Fibroblast of skin of back (primary cell): ENCODE measurements at places on chromosomes 4 and X.

DNA sequence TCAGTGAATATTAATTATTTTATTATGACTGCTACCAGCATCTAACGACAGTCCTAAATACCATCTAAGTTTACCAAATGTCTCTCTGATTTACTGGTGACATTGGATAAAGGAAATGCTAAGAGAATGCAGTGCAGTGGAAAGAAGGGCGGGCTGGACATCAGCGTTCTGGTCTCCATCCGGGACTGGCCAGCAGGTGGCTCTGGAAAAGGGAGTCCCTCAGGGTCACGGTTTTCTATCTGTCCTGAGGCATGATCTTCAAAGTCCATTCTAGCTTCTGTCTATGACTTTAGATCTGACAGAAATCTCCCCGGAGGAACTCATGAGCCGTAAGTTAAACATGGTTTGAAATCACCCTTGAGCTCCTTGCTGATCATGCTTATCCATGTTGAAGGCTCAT is 3.3 kb downstream of the TRIM2 start:
- no peak for DNase-seq

DNA sequence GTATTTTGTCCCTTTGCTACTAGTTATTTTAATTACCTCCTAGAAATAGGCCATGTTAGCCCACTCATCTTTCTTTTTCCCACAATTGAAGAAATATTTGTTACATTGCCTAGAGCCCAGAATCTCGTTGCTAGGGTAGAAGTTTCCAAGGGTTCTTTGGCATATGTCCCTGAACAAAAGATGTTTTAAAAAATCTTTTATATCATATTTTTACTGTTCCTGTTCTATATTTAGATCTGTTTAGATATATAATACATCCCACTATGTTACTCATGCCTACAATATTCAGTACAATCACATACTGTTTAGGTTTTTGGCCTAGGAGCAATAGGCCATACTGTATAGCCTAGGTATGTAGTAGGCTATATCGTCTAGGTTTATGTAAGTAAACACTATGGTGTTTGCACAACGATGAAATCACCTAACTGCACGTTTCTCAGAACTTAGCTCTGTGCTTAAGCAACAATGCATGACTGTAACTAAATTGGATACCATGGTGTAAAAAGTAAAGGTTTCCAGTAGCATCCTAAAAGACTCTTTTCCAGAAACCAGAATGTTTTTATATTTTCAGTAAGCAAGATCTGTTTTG is 236.0 kb upstream of the SLIT2 start:
- DNase-seq = peak; percentile 72

- DNase-seq = no peak
Observed at GRCh38 chrX:44303119-44303518, 40.4 kb downstream of the EFHC2 start.

GRCh38 chr4:138758876-138759553 is 256.6 kb upstream of the NOCT start:
- no peak for DNase-seq

DNA sequence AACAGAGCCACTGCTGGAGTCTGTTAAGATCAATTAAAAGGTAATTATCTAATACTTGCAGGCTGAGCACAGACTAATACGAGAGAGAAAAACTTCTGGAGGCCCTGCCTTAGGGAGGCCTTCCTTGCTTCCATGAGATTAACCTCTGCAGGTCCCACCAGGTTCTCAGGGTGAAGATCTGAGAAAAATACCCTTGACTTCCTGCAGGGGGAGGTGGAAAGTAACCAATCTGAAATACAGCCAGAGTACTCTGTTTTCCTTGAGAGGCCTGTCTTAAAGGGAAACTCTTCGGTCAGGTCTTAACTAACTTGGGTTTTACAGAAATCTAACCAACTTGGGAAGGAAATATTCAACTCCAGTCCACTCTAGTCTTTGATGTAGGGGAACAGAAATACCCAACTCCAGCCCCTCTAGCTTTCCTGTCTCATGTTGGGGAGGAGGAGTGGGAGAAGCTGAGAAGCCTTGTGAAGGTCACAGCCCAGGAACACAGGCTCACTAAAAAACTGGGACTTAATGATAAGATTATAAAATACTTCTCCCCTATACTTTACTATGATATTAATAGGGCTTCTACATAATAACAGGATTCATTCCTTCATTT is 77.1 kb downstream of the TBCK start:
- peak; percentile 56 for DNase-seq

DNA sequence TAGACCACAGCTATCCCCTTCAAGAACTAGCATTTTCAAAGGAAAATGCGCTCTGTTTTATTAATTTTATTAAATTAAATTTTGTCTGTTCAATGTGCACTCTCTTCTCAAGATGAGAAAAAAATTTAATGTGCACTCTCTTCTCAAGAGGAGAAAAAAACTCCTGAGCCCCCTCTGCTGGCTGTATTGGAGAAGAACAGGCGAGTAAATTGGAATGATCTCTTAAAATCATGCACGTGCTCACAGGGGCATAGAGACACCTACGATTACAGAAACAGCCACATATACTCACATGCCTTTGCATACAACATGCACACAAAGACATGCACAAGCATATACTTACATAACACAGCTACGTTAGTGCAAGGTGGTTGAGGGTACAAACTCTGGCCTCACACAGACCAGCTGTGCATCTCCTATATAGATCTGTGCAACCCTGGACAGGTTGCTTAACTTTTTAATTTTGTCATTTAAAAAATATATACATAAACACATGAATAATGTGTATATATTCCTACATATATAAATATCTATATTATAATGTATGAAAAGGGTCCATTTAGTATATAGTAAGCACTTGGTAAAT is 176.2 kb upstream of the CXorf66 start:
- peak; percentile 20 for DNase-seq

DNA sequence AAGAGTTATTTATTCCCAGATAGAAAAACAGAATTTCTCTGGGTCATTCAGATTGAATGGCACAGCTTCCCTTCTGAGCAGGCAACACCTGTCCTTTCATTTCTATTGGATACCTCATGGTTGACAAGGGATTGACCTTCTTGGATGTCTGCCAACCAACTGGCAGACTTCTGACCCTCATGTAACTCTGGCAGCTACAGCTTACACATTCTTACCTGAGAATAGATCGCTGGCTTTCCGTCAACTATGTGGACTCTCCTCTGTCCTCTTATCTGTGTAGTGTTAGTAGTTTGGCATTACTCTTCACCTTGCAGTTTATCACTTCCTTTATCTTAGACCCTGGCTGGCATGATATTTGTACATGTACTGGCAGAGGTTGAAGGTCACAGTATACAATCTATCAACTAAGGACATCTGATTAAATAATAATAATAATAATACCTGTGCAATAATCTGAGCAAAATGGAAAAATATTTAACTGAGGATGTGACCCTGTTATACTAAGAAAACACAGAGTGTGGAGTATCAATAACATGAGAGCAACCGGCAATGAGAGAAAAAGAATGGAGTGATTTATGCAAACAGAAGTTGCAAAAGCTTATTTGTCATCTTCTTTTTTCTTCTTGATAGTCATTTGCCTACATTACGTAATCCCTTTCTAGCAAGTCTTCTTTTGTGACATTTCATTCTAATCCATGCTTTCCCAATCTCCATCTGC is 1118.2 kb downstream of the ARAP2 start:
- DNase-seq = no peak

DNA sequence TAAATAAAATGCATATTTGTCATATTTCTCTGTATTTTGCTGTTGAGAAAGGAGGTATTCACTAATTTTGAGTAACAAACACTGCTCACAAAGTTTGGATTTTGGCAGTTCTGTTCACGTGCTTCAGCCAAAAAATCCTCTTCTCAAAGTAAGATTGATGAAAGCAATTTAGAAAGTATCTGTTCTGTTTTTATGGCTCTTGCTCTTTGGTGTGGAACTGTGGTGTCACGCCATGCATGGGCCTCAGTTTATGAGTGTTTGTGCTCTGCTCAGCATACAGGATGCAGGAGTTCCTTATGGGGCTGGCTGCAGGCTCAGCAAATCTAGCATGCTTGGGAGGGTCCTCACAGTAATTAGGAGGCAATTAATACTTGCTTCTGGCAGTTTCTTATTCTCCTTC is 3.3 kb downstream of the HTT start:
- DNase-seq = no peak

DNA sequence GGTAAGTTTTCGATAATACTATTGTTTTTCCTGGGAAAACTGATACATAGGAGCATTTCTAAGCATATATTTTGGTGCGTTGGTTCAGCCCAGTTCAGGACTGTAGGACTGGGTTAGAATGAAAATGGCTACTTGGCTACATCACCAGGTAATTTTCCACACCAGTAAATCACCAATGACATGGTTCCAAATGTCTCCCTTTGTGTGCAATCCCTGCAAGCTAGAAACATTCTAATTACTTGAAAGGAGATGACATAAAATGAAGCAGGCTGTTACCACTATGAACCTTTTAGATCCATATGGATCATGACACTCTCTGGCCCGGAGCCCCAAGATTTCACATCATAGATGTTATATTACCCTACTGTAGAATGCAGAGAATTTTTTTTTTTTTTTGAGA is 577.4 kb upstream of the FTHL17 start:
- DNase-seq = no peak

- no peak for DNase-seq
Observed at GRCh38 chr4:94701631-94702300, 56.0 kb upstream of the BMPR1B start.

DNA sequence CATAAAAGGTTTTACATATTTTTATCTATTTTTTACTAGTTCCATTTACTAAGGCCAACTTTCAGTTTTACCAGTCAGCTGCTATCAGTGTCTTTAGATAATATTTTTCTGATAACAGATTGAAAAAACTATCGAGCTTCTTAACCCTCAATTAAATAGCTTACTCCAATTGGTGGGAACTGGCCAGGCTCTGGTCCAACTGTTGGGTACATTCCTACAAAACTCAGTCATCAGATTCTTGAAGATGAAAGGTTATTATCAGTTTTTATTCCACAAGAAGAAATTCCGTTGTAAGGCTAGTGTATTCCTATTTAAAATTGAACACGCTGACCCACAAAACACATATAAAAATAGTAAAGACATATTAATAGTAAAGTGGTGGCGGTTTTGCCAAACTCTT is 346.2 kb downstream of the MAPK10 start:
- peak; percentile 62 for DNase-seq

GRCh38 chrX:37896511-37896890 is 49.1 kb upstream of the DYNLT3 start:
- no peak for DNase-seq

DNA sequence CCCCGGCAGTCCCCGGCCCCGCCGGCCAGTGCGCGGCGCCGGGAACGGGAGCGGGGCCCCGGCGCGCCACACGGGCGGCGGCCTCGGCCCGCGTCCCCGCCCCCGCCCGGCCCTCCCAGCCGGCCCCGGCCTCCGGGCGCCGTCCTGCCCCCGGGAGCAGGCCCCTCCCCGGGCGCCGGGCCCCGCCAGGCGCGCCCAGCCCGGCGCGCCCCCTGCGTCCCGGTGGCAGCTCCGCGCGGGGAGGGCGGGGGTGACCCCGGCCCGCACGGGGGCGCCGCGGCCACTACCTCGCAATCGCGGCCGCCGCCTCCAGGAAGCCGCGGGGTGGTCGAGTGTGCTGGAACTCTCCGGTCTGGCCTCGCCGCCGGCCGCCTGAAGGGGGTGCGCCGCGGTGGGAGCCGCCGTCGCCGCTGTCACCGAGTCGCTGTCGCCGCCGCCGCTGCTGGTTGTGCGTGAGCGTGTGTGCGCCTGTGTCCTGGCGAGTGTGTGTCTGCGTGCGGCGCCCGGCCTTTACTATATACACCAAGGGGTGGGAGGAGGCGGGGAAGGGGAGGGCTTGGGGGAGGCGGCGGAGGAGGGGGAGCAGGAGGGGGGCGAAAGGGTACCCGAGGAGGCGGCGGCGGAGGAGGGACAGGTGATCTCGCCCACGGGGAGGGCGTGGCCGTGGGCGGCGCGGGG is at the start of gene RAI2:
Gene RAI2 (minus strand): TSS at position 488 of the 678 bp plus-strand sequence. CDS start 59,288 bp downstream, outside the sequence.
- no peak for DNase-seq

DNA sequence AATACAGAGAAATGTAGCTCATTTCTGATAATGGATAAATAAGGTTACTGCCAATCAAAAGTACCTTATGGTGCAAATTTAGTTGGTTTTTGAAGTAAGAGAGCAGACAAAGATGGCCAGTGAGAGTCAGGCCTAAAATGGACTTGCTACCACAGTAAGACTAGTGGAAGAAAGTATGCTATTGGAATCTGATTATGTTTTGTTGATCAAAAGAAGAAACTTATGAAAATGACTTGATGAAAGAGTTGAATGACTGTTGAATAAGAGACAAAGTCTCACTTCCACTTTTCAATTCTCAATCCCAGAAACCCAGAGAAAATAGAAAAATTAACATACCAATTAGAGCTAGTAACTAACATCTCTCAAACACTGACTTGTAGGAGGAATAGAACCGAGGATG is 737.8 kb upstream of the INTU start:
- no peak for DNase-seq

- no peak for DNase-seq
Observed at GRCh38 chrX:69060631-69061408, 104.4 kb downstream of the PJA1 start.

GRCh38 chr4:178808106-178808505 is 1365.9 kb upstream of the AGA start:
- DNase-seq = no peak

- DNase-seq = no peak
Observed at GRCh38 chr4:27364509-27364908, 503.9 kb downstream of the STIM2 start.

GRCh38 chr4:140330311-140330900 is 43.0 kb upstream of the SCOC start:
- DNase-seq = peak; percentile 48

DNA sequence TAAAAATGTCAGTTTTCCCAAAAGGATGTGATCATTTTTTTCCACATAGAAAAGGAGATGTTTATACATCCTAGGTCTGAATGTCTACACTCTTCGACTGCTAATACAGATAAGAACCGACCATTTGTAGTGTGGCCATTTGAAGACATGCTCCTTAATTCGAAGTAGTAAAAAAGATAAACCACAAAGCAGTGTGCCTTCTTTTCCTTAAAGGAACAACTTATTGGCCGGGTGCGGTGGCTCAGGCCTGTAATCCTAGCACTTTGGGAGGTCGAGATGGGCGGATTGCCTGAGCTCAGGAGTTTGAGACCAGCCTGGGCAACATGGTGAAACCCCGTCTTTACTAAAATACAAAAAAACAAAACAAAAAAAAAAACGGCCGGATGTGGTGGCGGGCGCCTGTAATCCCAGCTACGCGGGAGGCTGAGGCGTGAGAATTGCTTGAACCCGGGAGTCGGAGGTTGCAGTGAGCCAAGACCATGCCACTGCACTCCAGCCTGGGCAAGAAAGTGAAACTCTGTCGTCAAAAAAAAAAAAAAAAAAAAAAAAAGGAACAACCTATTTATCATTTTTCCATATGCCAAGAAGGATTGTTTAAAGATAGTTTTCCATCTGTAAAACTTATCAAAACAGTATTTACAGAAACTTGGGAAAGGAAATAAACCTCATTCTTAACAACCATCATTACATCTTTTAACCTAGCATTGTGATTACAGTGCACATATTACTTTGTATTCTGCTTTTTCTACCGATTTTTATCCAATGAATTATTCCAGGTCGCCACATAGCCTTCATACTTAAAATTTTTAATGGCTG is 2.6 kb downstream of the INTS6L start:
- DNase-seq = no peak
